GM04503 (cell line): ENCODE measurements at places on chromosomes 5 and 9.

GRCh38 chr5:124871303-124871702 lies 124.9 kb upstream of the ZNF608 start:
- no peak for DNase-seq

DNA sequence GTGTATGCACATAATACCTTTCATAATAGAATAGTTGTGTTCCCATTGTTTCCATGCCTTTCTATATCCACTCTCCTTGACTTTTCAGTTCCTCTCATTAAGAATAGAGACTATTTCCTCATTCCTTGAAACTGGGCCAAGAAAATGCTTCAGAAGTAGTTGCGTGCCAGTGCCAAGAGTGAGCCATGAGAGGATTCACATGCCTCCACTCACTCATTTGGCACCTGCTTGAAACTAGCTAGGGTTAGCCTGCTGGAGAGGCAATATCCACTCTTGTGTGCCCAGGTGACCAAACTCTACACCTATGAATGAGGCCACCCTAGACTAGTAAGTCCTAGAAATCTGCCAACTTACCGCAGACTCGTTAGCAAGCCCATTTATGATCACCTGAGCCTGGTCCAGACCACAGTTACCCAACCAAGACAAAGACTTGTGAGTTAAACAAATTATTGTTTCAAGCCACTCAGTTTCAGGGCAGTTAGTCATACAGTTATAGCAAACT lies 276.3 kb downstream of the EPB41L4A start:
- peak; percentile 39 for DNase-seq

DNA sequence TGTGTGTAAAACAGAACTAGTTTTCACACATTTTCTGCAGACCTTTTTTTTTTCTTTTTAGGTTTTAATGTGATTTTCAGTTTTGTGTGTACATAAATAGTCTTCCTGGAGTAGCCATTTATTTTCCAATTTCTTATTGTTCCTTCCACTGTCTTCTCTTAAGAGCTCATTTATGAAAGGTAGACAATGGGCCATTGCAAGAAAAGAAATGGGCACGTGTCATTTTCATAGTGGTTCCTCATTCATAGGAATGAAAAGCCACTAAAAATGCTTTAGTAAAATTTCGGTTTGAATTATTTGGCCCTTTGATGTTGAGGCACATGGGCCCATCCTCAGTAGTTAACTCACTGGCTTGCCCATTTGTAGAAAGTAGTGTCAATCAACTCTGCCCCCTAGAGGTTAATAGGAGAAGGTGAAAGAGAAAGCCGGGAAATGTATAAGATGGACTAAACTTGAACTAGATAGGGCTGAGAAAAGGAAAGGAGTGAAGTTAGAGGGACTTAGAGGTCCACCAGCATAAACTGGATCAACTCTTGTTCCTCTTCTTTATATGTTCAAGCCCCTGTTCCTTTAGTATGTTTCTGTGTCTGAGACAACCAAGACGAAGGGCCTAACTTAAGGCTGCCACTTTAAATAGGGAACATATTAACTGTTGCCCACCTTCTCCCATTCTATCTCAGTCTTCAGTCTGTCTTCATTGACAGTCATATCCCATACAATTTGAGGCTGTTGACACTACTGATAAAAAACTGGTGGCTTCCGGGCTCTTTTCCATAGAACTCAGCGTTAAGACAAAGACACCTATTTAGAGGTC lies 72.6 kb downstream of the SMARCA2 start:
- no peak for DNase-seq

DNA sequence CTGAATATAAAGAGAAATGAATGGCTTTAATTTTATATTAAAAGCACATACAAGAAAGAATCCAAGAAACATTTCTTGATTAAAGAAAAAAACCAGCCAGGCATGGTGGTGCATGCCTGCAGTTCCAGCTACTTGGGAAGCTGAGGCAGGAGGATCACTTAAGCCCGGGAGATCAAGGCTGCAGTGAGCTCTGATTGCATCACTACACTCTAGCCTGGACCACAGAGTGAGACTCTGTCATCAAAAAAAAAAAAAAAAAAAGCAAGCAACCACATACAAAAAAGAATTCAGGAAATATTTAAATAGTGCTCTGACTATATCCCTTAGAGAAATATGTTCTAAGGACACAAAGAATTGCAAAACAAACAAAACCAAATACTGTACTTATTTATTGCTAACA lies 2.5 kb upstream of the PLAC8L1 start:
- DNase-seq = no peak

- DNase-seq = no peak
Measured at GRCh38 chr9:104247899-104248460, 153.9 kb downstream of the SMC2 start.

GRCh38 chr5:159263569-159263905 lies 447 bp downstream of the UBLCP1 start:
- no peak for DNase-seq
